Foreskin melanocyte (primary cell): ENCODE measurements at places on chromosomes 12 and 14.

- no peak for DNase-seq
Measured at GRCh38 chr14:103731916-103732867, 16.6 kb downstream of the ZFYVE21 start.

- no peak for DNase-seq
Measured at GRCh38 chr12:129549656-129550055, 354.2 kb downstream of the TMEM132D start.

- DNase-seq: no peak
Measured at GRCh38 chr12:98816720-98817119, 171.6 kb downstream of the APAF1 start.

GRCh38 chr12:69343357-69343756 lies 4.8 kb upstream of the LYZ start:
- no peak for DNase-seq

GRCh38 chr14:22740020-22740419 lies 26.5 kb upstream of the OXA1L start:
- DNase-seq: no peak

DNA sequence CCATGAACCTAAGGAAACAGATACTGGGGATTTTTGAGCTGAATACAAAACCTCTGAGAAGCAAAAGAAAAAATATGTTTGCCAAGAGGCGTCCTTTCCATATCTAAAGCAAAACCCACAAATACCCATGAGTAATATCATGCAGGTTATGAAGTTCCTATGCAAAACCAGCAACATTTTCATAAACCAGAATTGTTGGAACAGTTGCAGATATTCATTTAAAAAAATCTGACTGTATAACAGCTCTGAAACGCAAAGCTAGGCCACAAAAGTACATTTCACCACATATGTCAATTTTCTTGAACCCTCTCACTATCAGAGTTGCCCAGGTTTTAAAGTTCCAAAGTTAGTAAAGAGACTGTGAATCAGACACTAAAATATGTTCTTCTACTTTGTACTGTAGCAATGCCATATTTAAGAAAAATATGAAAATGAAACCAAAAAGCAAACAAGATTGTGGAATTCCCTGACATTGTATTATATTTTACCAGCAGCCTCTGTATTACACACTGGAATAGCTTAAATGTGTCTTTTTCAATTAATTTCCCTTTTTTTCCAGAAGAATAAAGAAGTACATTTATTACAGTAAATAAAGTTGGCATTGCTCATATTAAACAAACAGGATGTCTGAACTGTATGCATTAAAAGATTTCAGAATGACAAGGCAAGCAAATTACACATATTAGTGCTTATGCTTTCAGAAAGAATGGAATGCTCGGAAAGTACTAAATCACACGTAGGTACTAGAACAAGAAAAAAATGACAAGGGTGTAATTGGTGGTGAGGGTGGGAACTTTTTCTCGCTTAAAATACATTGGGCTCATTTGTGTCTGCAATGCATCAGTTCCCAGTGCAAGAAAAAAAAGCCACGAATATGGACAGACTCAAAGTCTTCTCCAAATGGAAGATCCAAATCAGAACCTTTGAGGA lies 33.6 kb upstream of the HIF1A start:
- no peak for DNase-seq

- DNase-seq: peak; percentile 59
Measured at GRCh38 chr12:27635349-27635972, 60.8 kb upstream of the REP15 start.

GRCh38 chr14:96991226-96991625 lies 194.0 kb downstream of the VRK1 start:
- no peak for DNase-seq

- peak; percentile 8 for DNase-seq
Measured at GRCh38 chr12:95216711-95217376, 423 bp downstream of the FGD6 start.

- DNase-seq: peak; percentile 35
Measured at GRCh38 chr12:13941258-13942249, 39.8 kb downstream of the GRIN2B start.

DNA sequence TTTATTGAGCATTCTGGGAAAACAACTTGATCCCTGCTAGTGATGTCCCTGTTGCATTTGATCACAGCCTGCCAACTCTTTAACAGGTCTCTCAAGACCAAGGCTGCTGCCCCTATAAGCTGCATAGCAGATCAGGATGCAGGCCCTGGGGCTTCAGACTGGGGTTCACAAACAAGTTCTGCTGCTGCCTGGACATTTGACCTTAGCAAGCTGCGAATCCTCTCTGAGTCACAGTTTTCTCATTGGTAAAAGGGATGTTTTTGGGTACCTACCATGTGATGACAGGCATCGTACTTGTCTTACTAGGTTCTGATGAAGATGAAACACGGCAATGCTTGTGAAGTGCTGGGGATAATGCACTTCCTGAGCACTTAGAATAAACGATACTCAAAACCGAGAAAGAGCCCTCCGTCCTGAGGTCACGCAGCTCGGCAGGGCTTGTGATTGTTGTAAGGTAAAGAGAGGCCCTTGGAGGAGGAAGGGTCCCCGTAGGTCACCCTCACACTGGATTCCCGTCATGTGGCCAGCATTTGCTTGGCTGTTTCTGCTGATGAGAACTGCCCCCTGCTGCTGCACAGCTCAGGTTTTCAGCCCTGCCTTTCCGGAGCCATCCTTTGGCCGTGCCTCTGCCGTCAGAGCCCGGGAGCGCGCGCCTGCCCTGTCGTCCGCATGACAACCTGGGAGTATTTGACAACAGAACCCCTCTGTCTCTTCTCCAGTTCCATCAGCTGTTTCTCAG lies 39.1 kb downstream of the TSPAN9 start:
- DNase-seq: no peak

DNA sequence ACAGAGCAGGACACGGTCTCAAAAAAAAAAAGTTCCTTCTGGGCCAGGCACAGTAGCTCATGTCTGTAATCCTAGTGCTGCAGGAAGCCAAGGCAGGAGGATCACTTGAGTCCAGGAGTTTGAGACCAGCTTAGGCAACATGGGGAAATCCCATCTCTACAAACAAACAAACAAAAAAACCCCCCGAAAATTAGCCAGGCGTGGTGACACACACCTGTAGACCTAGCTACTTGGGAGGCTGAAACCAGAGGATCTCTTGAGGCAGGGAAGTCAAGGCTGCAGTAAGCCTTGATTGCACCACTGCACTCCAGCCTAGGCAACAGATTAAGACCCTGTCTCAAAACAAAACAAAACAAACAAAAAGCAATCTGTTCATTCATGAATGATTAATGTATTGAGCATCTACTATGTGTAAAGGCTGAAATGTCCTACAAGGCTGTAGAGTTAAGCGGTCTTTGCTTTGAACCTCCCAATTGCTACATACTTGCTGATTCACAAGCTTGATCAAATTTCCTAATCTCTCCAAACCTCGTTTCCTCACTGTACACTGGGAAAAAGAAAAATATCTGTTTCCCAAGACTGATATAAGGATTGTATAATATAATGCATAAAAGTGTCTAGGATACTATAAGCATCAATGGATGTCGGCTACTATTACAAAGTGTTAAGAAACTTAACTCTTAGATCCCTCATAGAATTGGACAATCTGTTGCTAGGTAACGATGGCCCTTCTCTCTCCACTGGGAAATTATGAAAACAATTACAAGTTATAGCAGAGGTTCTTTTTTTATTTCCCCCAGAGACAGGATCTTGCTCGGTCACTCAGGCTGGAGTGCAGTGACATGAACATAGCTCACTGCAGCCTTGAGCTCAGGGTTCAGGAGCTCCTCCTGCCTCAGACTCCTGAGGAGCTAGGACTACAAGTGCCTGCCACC lies 7.9 kb upstream of the RILPL2 start:
- no peak for DNase-seq

- no peak for DNase-seq
Measured at GRCh38 chr12:64808110-64808509, 16.3 kb upstream of the TBC1D30 start.

- DNase-seq: no peak
Measured at GRCh38 chr14:20617138-20618003, 24.1 kb downstream of the OR6S1 start.

- no peak for DNase-seq
Measured at GRCh38 chr14:78153064-78153341, 17.2 kb upstream of the NRXN3 start.

GRCh38 chr12:65784289-65785015 lies 39.8 kb upstream of the HMGA2 start:
- DNase-seq: no peak

DNA sequence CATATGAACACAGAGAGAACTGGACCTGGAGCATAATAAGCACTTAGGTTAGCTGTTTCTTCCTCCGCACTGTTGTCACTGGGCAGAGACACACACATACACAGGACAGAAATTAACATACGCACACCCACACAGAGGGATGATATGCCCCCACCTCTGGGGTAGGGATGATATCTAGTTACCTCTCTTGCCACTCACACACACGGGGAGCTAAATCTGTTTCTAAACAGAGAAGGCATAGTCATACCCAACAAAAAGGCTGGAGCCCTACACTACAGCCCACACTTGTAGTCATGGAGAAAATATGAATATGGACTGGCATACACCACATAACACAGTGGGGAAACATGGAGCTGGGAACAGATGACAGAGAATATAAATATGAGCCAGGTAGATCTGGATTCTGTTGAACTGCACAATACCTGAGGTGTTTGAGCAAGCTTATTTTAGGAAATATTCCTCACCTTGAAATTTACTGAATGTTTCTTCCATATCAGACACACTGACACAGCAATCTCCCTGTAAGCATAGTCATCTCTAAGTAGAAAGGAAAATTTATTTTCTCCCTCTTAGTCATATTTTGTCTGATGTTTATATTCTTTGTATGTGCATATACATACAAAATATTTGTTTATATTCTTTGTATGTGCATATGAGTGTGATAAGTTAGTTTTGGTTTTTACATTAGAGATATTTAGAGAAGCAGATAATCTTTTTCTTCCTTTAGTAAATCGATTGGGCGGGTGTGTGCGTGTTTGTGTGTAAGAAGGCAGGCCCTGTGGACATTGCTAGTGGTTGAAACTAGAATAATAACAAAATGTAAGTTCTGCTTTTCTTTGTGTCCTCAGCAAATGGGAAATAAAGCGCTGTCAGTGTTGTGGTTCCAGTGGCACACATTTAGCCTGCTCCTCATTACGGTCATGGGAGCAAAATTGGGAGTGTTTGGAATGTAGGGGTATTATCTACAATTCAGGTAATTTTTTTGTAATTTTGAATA lies 20.9 kb upstream of the SCFD1 start:
- no peak for DNase-seq

DNA sequence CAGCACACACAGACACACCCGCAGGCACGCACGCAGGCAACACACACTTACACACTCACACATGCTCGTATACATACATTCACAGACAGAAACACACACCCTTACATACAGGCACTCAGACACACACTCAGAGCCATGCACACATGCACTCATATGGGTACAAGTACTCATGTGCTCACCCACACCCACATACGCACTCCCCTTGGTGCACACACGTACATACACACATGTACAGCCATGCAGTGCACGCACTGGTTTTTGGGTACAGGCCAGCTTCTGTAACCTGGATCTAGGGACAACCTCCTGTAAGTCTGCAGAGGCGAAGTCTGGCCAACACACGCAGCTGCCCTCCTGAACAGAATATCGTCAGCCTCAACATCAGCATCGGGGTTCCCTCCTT lies 221.3 kb upstream of the RTL1 start:
- DNase-seq: no peak

DNA sequence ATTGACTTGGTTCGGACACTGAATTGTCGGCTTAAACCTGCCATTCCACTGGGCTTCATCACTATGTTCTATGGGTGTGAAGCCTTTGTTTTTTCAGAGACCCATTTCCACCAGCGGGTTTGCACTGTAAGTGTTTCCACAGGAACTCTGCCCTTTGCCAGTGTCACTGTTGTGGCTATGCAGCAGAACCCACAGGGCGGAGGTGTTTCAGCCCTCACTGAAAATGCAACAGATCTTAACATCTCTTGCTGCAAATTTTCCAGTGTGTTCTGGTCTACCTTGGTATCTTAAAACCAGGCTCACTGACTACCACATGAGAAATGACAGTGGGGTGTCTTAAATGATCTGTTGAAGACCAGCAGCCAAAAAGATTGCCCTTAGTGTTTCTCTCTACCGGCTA lies 21.1 kb downstream of the PRKCH start:
- DNase-seq: no peak

- no peak for DNase-seq
Measured at GRCh38 chr12:113735131-113735530, 231.0 kb downstream of the RBM19 start.

DNA sequence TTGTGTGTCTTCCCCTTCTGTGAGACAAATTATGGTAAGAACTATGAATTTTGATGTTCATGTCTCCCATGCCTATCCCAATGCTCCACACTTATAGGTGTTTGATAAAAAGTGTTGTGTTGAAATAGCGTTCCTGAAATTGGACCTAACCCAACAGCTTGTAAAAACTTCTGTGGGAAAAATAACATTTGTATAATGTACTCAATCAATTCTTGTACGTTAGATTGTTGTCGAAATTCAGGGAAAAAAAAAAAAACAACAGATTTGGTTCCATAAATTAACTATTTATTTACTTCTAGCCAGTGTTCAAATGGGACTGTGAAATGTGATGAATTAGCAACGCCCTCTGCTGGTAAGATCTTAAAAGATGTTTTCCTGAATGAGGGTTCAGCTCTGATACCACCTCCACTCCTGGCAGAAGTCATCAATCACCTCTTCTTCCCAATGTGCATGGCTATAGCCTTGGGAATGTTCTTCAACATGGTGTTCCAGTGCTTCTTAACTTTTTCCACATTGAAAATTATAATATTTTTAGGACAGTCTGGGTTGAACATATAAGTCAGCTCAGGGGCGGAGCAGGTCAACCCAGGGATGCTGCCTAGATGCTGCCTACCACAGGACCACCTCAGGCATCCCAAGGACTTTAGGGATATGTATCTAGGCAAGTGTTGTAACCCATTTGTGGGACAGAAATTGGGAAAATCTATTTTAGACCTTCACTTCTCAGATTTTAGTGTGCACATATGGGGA lies 170.6 kb downstream of the OTOGL start:
- DNase-seq: peak; percentile 29

DNA sequence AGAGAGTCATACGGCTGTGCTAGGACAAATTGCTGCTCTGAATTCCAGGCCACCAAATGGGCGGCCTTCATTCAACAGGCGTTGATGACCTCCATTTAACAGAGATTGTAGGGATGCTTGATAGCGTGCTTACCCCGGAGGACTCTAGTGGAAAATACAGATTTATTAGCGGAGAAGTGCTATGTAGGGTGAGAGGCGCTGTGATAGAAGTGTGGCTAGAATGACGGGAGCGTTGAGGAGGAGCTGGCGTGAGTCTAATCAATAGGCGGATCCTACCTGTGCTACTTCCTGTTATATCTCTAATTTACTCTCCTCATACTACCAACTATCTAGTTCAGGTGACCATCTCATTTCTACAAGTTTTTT lies 668 bp downstream of the MRPS35 start:
- no peak for DNase-seq

- DNase-seq: no peak
Measured at GRCh38 chr12:31991815-31992214, 32.6 kb downstream of the RESF1 start.

GRCh38 chr12:98421316-98421715 lies 94.1 kb upstream of the TMPO start:
- no peak for DNase-seq

- DNase-seq: no peak
Measured at GRCh38 chr12:75960954-75961661, 70.5 kb downstream of the PHLDA1 start.
